Nephron progenitor cell (in vitro differentiated cells): ENCODE measurements at places on chromosomes 16 and 17.

GRCh38 chr16:23280483-23280967 lies 21.6 kb upstream of the SCNN1B start:
- DNase-seq: no peak

GRCh38 chr16:87965417-87965816 lies 14.2 kb downstream of the BANP start:
- DNase-seq: no peak

GRCh38 chr17:57442401-57442823 lies 186.1 kb downstream of the MSI2 start:
- no peak for DNase-seq

DNA sequence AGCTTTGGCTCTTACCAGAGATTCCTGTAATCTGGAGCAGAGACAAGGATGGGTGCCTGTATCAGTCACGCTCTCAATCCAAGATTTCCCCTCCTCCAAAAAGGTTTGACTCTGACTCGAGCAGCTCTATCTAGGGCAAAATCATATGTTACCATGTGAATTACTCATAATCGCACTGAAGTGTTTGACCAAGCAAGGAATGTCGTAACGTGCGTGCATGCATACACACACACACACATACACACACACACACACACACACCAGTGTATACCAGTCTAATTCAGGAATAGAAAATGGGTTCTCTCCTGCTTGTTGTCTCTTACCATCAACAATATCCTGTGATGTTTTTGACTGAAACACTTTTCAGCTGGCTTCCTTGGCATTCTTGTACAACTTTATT lies 835.1 kb downstream of the KCNJ2 start:
- DNase-seq: no peak

- DNase-seq: no peak
These were observed 39.4 kb upstream of the SMPD3 start for GRCh38 chr16:68487669-68488068.

- no peak for DNase-seq
These were observed 24.8 kb upstream of the NSRP1 start for GRCh38 chr17:30091771-30092170.

DNA sequence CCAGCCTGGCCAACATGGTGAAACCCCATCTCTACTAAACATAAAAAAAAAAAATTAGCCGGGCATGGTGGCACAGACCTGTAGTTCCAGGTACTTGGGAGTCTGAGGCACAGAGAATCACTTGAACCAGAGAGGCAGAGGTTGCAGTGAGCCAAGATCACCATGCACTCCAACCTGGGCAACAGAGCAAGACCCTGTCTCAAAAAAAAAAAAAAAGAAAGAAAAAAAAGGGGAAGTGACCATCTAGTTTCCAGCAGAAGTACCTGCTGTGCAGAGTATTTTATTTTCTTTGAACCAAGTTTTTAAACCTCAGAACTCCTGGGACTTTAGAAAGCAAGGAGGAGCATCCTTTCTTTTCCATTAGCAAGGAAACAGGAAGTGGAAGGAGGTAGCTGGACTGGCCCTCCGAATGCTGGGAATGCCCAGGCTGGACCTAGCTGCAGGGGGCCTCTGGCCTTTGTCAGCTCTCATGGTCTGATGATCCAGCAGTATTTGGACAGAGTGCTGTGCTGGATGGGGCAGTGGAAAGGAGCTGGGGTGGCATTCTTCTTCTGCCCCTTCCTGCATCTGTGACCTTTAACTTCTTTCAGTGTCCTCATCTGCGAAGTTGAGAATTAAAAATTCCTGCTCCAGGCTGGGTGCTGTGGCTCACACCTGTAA lies 6.6 kb downstream of the GID4 start:
- DNase-seq: no peak

DNA sequence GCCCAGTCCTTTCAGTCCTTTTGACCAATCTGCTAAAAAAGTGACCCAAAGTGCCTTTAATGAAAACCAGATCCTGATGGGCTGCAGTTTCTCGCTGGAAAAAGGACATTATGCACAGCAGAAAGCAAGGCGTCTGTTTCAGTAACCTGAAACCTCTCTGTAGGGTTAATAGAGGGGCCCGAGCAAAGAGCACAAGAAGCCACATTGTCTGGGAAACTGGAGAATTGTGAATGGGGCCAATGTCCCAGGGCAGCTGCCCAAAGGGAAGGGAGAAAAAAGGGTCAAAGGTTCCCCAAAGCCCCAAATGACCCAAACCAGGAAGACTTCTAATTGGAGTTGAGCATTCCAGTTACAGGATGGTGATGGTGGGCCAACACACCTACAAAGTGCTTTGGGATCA lies 3.0 kb downstream of the OTOA start:
- DNase-seq: no peak

DNA sequence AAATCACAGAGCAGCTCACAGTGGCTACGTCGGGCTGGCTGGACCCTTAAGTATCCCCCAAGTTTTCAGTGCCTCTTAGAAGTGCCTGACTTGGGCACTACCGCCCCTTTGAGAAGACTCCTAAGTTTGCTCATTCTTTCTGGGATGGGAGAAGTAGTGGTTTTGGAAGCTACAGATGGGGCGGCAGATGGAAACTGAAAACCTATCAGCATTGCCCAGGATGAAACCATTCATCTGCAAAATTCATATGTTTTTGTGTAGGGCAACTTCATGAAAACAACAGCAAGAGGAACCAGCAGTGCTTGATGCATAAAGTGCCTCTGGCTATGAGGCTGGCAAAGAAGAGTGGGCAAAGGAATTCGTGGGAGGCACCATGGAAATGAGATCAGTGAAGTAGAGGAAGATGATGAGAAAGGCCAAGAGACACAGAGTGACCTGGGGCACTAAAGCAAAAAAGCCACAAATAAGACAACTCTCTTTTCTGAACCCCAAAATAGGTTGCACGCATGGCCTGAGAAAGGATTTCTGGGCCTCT lies 277.1 kb downstream of the XYLT1 start:
- DNase-seq: no peak

DNA sequence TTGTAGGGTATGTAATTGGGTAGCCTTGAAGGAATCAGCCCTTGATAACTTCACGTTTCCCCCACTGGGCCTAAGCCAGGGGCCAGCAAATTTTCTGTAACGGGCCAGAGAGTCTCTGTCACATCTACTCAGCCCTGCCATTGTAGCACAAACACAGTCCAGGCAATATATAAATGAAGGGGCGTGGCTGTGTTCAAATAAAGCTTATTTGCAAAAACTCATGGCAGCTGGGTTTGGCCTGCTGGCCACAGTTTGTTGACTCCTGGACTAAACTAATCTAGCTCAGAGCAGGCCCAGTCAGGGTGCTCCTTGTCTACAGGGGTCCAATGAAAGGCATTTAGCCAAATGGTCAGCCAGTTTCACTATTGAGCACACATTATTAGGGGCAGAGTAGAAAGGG lies 141.6 kb downstream of the CCDC182 start:
- no peak for DNase-seq

GRCh38 chr16:87765776-87766484 lies at the start of gene KLHDC4:
Gene KLHDC4 (minus strand): TSS chr16:87765986. CDS start chr16:87765890, 96 bp downstream.
- DNase-seq: peak; percentile 86

GRCh38 chr16:65713181-65713808 lies 591.4 kb upstream of the CDH11 start:
- DNase-seq: no peak

- no peak for DNase-seq
These were observed 144.6 kb downstream of the DNAH9 start for GRCh38 chr17:11742886-11743285.

DNA sequence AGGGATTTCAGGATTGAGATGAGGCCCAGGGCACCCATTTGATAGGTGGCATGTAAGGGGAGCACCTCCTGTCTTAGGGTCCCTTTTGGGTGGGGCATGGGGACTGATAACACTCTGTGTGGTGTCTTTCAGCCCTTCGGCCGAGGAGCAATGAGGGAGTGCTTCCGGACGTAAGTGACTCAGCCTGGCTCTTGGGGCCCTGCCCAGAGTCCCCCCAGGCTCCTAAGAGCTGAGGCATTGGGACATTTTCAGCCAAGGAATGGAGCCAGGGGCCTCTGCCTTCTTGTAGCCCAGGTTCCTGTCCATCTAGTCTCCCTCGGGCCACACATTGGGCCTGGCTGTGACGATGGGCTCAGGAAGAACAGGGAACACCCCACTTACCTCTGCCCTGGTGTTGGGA lies 44.4 kb downstream of the EEF2K start:
- no peak for DNase-seq

GRCh38 chr16:74073456-74073855 lies 223.2 kb upstream of the PSMD7 start:
- DNase-seq: no peak

DNA sequence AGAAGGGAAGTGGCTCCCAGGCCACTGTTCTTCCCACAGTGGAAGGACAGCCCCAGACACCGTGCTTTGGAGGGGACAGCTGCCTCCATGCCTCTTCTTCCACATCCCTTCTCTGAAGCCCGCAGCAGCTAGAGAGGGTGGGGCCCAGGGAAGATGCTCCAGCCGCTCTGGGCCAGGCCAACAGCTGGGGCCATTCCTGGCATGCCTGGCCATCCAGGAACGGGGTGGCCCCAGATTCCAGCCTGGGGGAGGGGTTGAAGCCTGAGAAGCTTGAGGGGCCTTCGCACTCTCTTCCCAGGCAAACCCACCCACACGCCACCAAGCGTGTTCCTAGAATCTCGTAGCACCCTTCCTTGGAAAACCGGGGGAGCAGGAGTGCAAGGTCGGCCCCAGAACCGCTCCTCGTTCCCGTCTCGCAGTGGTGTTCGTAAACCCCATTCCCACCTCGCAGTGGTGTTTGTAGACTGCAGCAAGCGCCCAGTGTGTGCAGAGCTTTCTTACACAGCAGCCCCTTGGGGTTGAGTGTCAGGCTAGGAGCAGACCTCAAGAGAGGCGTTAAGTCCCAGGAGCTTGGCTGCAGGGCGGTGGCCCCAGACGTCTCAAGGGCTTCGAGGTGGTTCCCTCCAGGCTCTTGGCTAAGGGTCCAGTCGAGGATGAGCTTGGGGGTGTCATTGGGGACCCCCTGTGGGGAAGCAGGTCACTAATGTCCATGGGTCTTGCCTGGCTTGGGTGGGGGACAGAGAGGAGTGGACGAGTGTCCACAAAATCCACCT lies 2.7 kb downstream of the CDH15 start:
- DNase-seq: no peak

DNA sequence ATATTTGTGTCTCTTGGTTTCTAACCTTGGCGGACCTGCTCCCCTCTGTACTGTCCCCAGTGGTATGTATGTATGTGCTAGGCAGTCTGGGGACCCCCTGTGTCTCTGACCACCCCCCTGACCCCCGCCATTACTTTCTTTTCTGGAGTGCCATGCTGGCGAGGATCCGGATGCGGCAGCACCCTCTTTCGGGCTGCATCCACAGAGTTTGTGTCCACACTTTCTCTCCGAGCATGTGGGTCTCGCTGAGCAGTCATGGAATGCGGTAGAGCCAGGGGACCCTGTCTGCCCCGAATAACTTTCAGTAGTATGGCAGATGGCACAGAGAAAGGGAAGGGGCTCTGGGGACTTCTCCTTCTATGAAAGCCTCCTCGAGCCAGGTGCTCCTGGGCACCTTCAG lies 17.0 kb downstream of the KCTD2 start:
- DNase-seq: no peak

GRCh38 chr17:60147553-60148223 lies 2.1 kb upstream of the CA4 start:
- no peak for DNase-seq

- DNase-seq: peak; percentile 94
These were observed at the start of gene FBF1 for GRCh38 chr17:75940727-75941441. Gene FBF1 (minus strand): TSS chr17:75941042. CDS start chr17:75938149, 2,893 bp downstream.

DNA sequence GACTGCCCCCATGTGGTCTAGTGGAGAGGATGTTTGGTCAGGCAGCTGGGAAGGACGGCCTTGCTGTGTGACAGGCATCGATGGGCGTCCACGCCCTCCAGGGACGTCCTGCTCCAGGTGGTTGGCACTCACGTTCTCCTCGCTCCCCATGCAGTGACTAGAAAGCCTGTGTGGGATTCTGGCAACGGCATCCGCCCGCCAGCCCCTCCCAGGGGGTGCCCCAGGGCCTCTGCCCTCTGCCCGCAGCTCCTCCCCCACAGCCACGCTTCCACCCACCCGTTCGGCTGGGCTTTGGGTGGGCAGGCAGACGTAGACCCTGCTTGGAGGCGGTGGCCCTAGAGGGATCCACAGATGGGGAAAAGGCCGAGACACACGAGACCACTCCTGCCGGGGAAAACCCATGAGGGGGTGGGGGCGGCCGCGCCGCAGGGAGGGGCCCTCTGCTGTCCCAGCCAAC lies 4.7 kb upstream of the IL17C start:
- DNase-seq: peak; percentile 20

- no peak for DNase-seq
These were observed 103.5 kb downstream of the SYCE1L start for GRCh38 chr16:77302674-77303073.
